Head of caudate nucleus (tissue), 42 donors: ENCODE measurements at places on chromosomes 13 and 19.

GRCh38 chr19:48565090-48565489 is 13.1 kb downstream of the SULT2B1 start:
- no peak for DNase-seq

DNA sequence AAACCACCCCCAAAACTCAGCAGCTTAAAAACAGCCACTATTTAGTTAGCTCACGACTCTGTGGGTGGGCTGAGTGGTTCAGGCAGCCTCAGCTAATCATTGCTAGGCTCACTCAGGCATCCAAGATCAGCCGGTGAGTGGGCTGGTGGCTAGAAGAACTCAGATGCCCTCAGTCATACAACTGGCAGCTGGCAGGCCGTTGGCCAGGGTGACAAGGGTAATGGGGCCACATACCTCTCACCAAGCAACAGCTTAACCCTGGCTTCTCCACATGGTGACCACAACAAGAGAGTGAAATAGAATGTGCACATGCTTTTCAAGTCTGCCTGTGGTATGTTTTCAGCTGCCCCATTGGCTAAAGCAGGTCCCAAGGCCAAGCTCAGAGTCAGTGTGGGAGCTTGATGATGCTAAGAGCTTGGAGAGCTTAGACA is 435.4 kb upstream of the TSHZ3 start:
- no peak for DNase-seq

DNA sequence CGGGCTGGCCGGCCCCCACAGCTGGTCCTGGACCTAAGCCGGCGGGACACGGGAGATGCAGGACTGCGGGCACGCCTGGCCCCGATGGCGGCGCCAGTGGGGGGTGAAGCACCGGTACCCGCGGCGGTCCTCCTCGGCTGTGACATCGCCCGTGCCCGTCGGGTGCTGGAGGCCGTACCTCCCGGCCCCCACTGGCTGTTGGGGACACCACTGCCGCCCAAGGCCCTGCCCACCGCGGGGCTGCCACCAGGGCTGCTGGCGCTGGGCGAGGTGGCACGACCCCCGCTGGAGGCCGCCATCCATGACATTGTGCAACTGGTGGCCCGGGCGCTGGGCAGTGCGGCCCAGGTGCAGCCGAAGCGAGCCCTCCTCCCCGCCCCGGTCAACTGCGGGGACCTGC is 3.1 kb downstream of the GRIN3B start:
- DNase-seq = no peak

- no peak for DNase-seq
Observed at GRCh38 chr19:13078897-13079541, 23.6 kb downstream of the LYL1 start.

GRCh38 chr19:39946532-39946931 is 12.1 kb upstream of the FCGBP start:
- DNase-seq = no peak

- DNase-seq = no peak
Observed at GRCh38 chr13:31172535-31172934, 10.8 kb upstream of the HSPH1 start.

DNA sequence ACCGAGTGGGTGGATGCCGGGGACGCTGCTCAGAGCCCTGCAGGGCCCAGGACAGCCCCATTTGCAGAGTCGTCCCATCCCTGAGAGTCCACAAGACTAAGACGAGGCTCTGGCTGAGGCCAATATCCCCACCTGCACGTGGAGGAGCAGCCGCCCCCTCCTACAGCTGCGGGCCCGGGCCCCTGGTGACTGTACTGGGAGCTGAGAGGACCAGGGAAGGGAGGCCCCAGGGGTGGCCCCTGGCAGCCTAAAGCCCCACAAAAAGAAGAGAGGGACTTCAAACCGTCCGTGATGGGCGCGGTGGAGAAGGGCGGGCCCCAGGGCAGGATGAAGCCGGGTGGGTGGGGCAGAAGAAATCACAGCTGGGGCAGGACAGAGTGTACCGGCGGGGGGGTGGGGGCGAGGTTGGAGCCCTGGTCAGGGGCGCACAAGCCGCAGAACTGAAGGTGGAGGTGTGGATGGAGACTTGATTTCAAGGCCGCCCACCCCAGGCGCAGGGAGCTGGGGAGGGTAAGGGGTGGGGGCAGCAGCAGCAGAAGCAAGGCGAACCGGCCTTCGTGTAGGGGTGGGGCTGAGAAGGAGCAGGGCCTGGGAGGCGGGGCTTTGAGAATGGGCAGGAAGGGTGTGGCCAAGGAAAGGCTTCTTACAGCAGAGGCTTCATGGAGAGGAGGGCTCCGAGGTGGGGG is 12.9 kb downstream of the CFD start:
- DNase-seq = no peak

- DNase-seq = no peak
Observed at GRCh38 chr13:31014456-31014855, 82.0 kb downstream of the TEX26 start.

DNA sequence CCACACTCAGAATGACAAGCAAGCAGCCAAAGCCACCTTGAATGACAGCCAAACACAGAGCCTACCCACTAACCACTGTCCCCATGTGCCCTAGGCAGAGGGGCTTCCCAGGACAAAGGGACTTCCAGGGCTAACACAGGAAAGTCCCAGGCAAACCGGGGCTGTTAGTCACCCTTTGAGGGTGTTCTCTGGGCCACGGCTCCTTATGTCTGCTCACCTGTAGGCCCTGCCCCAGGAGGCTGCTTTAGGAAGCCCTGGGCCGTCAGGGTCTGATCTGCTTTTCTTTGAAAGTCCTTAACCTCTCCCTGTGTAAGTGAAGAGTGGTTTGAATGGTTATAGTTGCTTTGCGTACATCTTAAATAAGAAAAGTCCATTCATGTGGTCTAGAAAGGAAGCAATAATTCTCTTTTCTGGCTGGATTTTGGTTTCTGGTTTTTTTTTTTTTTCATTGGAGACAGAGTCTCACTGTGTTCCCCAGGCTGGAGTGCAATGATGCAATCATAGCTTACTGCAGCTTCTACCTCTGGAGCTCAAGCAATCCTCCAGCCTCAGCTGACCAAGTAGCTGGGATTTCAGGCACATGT is 161.4 kb downstream of the EFNB2 start:
- DNase-seq = no peak

DNA sequence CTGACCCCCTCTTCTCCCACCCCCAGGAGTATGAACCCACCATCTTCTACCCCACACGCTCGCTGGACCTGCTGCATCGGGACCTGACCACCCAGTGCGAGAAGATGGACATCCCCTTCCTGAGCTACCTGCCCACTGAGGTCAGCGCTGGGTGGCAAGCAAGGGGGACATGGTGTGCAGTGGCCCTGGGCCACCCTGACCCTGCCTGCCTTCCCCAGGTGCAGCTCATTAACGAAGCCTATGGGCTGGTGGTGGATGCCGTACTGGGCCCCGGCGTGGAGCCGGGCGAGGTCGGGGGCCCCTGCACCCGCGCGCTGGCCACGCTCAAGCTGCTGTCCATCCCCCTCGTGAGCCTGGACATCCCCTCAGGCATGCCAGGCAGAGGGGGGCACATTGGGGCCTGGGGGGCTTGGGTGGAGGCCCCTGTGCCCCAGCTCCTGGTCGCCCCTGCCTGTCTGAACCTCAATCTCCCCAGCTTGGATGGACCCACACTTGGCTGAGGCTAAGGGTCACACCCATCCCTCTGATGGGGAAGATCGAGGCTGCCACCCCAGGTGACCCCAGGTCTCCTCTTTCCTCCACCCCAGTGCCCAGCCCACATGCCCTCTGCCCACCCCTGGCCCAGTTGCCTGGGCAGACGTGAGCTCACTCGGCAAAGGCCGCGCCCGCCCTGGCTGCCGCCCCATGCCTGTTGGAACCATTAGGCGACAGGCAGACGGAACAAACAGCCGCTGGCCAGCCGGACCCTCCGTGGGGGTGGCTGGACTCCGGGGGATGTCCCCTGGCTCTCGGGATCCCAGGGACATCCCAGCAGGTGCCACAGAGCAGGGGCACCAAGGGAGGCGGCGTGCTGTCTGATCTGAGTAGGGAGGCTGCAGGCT is 2.5 kb upstream of the CILP2 start:
- DNase-seq = no peak

- DNase-seq = no peak
Observed at GRCh38 chr19:39237200-39238184, 7.3 kb downstream of the IFNL3 start.

DNA sequence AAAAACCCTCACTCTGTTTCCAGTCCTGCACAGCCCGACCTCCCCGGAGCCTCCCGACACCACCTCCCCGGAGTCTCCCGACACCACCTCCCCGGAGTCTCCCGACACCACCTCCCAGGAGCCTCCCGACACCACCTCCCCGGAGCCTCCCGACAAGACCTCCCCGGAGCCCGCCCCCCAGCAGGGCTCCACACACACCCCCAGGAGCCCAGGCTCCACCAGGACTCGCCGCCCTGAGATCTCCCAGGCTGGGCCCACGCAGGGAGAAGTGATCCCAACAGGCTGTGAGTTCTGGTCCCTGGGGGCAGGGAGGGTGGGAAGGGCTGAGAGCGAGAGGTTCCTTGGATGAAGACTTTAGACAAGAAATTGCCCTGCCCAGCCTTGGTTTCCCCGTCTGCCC is 5.4 kb downstream of the MADCAM1 start:
- no peak for DNase-seq

DNA sequence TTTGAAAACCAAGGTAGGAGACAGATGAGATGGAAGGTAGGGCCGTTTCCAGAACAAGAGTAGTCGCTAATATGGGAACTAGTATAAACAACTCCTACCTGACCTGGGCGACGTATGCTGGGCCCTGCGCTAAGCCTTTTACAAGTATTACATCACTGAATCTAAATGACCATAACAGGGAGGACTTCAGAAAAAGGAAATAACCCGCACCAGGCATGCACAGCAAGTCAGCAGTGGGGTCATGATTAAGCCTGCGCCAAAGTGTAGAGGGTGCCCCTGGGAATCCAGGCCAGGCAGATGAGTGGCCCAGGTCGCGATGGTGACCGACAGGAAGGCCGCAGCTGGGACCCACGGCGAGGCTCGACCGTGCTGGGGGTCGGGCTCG is 613 bp downstream of the ATP13A1 start:
- DNase-seq = no peak

- no peak for DNase-seq
Observed at GRCh38 chr19:48213959-48214358, 41.8 kb downstream of the CARD8 start.

DNA sequence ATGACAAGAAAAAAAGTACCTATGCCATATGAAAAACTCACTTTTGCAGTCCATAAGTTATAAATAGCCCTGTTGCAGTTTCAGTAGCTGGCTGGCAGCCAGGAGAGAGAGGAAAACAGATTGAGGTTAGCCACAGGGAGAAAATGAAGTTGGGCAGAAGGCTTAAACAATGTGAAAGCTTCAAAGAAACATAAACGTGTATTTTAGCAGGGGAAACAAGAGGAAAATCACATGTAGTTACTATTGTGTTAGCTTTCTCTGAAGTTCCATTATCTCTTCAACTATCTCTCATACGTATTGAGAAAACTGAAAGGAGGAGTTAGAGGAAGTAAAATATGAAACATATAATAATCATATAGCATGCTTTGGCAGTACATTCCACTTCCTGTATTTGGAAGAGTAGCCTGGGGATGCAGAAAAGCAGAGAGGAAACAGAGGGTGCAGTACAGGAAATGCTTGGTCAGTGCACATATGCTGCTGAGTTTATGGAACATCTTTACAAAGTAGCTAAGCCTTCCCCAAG is 1551.1 kb downstream of the EFNB2 start:
- no peak for DNase-seq

DNA sequence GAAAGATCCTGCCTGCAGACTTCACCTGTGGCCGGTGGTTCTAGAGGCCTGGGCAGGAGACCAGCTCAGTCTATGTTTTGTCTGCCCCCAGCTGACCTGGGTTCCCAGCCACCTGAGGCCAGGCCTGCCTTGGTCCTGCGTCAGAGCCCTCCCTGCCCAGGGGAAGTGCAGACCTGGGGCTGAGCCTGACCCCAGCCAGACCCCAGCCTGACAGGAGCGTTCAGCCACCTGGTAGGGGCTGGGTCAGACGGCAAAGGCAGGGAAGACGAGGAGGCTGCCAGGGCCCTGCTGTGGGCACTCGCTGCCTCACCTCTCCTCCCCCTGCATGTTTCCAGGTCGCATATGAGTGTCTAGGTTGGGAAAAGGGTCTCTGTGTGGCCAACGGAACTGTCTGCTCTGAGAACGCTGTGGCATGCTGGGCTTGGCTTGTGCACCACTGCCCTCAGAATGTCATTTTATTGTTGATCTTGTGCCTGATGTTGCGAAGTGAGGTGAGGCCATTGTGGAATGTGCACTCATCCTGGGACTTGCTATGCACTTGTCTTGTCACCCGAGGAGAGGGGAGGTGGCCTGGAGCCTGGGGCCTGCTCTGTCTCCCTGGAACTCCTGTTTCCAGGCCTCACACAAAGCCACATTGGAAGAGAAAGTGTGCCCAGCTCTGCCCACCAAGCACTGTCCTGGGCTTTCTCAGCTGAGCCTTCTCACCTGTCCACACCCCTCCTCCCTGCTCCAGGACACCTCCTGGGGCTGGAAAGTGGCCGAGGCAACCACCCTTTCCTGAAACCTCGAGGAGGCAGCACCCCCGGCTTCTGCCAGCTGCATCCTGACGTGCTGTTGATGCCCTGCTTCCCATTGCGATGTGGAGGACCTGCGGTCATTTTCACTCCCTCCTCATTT is 15.2 kb upstream of the MCF2L start:
- DNase-seq = no peak

GRCh38 chr13:52051400-52051799 is 26.9 kb downstream of the UTP14C start:
- no peak for DNase-seq

GRCh38 chr19:1756264-1756663 is 3.0 kb downstream of the ONECUT3 start:
- DNase-seq = no peak

DNA sequence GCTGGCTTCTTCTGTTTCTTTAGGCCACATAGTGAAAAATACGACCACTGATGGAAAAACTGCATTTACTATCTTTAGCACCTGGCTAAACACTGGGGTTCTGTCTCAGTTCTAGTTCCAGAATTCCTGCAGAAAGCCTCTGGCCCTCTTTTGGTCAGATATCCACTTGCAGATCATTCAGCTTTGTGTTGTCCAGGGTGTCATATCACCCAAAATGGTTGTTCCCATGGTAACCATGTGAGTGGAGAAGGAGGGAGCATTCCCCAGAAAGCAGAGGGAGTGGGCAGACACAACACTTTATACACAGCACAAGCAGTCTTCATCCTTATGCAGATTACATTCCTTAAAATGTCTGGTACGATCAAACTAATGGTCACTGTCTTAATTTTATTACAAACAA is 73.5 kb downstream of the CAB39L start:
- DNase-seq = no peak

DNA sequence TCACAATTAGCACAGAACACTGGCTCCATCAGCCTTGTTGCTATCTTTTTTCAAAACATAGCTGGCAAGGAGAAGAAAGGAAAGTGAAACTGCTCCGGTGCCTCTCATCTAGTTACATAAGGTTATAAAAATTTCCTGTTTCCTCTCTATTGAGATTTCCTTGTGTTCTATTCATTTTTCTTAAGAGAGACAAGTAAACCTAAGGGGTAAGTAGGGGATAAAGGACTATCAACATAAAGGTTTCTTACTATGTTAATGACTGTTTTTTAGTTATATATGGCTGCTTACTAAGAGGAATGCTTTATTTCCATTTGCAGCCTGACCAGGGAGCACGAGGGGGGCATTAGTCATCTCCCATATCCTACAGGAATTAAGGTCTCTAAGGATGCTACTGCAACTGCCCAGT is 73.2 kb upstream of the MLNR start:
- no peak for DNase-seq

GRCh38 chr13:99988529-99989275 is 7.1 kb downstream of the ZIC2 start:
- no peak for DNase-seq

GRCh38 chr13:66128692-66129269 is 1101.4 kb downstream of the PCDH9 start:
- DNase-seq = no peak

GRCh38 chr13:64413529-64413928 is 2816.6 kb downstream of the PCDH9 start:
- DNase-seq = no peak
